ENCODE measurements at places on chromosomes 2 and 18. TPM values are rescaled to one million over a fixed set of nuclear protein-coding genes. Genes with fewer than 3 reads are reported as not detected.

DNA sequence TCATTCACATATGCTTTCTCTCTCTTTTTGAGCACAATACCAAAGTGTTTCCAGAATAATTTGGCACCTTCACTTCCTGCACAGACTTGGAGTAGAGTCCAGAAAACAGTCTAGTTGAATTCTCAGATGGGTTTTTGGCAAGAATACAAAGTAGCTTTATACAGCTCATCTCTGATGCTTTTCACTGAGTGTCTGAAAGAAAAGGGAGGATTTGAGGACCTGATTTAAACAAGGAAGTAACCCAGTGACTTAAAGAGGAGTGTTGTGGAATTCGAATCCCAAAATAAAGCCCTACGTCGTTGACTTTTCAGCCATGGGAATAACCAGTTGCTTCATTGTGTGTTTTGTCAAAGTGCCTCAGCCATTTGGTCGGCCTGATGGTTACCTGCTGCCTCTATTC lies 31.8 kb downstream of the METAP1D start:
- no peak for DNase-seq

DNA sequence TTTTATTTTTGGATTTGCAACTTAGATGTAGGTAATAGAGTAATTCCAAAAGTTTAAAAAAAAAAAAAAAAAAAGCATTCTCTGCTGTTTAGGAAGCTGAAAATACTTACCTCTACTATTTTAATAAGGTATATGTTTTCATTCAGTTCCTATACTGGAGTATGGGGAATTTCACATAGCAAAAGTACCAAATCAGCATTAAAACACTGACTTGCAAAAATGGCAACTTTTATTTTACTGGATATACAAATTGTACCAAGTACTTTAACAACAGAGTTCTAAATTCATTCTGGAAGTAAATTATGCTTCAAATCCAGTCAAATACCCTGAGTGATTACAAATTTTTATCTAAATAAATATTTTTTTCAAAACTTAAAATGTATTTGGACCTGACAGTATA lies 76.7 kb downstream of the TCF4 start:
- no peak for DNase-seq

DNA sequence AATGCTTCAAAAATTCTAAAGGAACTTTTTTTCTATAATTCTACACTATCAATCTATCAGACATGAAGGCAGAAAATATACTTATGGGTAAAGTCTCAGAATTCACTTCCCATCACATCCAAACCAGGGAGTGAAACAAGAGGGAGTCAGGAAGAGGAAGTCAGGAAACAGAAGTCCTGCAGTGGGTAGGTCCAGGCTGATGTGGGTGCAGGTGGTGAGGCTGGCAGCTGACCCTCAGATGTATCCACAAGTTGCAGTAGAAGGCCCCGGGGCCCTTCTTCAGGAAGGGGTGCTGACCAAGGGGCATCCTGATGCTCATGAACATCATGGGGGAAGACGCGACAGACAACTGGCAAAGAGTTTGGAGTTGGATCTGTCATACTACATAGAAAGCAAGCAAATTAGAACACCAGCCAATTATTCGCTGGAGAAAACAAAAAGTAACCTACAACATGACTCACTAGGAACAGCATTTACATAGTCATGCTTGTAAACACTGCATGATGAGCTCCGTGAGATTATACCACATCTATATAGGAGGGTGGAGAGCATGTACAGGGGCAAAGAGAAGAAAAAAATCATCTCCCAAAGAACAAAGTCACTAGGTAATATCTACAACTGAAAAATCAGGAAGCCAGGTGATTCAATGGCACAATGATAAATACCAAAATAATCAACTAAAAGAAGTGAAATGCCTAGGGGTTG lies 4.2 kb downstream of the UXS1 start:
- no peak for DNase-seq

DNA sequence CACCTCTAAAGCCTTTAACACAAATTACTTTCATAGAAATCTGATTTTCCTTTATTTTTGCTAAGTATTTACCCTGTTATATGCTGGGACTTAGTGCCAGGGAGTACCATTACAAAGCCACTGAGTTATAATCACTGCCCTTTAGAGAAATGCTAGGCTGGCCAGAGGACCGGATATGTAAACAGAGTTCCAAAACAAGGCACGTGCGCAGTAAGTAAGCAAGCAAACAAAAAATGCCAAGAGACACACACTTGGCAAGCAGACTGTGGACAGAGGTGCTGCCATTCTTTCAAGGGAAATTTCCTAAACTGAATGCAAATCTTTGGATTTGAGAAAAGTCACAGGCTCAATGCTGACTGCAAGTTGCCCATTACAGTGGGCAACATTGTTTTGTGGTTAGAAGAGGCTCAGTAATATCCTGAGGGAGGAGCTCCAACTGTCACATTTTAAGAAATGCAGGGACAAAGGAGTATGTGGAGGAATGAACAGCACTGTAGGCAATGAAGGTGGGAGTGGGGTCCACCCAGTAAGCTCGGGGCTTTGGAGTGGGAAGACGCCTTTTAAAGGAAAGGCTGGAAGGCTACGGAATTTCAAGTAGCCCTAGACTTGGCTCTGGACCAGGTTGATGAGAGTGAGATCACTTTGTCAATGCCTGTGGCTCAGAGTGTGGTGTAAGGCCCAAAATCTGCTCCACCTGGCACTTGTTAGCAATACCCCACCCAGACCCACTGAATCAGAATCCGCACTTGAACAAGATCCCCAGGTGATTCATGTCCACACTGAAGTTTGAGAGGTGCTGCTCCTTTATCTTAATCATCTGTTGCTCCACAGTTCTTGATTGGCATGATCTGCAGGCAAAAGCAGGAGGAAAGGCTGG lies 2.1 kb upstream of the PARD6G start:
- no peak for DNase-seq

GRCh38 chr2:70938586-70938950 lies 2.9 kb downstream of the ATP6V1B1 start:
- DNase-seq, result no peak

SCYGR4 gene
- not detected for total RNA-seq

All from OCI-LY7 (cell line).